Stimulated activated CD8-positive, alpha-beta memory T cell treated with anti-CD3 and anti-CD28 coated beads, Interleukin-12 subunit alpha, Interleukin-12 subunit beta, amount 100 ng/mL, for 1 hour (primary cell): ENCODE measurements at places on chromosomes 12 and 14.

GRCh38 chr14:54629183-54629582 is 62.3 kb downstream of the SAMD4A start:
- DNase-seq: no peak

GRCh38 chr14:22113401-22113800 is 439.8 kb upstream of the OR4E1 start:
- no peak for DNase-seq

DNA sequence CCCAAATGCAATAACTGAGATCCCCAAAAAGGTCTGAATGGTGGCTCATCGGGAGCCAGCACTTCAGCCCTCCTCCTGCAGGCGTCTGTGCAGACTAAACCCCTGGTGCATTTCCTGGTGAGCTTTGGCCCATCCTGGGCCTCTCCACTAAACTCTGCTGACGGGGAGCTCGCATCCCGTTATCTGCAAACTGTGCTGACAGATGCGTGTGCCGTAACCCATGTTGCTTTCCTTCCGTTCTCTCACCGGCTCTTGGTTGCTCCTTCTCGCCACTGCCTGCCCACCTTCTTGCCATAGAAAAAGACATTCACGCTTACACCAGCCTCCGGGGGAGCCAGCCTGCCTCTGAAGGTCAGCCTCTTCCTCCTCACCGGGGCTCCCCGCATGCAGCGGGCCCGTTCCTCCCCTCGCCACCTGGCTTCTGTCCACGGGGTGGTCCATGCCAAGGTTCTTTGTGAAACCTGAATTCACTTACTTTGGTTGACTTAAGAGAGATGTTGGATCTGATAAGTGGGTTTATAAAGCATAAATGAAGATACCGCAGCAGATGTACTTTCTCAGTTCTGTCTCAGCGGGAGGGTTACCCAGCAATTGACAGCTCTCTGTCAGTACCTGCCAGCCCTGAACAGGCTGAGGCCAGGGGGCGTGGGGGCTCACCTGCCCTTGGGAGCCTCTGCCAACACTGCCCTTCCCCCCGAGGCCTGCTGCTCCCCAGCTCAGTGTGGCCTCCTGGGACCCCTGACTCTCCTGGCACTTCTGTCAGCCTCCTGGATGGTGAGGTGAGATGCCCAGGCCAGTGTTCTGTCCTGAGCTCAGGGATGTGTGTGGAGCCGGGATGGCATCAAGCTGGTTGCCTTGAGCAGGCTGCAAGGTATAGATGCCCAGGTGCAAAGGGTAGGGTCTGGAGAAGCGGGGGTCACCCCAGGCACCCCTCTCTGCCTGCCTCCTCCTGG is 14.2 kb downstream of the ZFYVE21 start:
- no peak for DNase-seq

- no peak for DNase-seq
These were observed at the start of gene NUAK1 for GRCh38 chr12:106138633-106139421. NUAK1 (minus strand) TSS chr12:106138954; CDS start chr12:106138653, 301 bp downstream.

- no peak for DNase-seq
These were observed 248.8 kb downstream of the KCNH5 start for GRCh38 chr14:62796431-62796830.

- no peak for DNase-seq
These were observed 10.5 kb downstream of the ZBTB1 start for GRCh38 chr14:64515053-64515452.

GRCh38 chr12:44247588-44247987 is 411.7 kb downstream of the TMEM117 start:
- no peak for DNase-seq

DNA sequence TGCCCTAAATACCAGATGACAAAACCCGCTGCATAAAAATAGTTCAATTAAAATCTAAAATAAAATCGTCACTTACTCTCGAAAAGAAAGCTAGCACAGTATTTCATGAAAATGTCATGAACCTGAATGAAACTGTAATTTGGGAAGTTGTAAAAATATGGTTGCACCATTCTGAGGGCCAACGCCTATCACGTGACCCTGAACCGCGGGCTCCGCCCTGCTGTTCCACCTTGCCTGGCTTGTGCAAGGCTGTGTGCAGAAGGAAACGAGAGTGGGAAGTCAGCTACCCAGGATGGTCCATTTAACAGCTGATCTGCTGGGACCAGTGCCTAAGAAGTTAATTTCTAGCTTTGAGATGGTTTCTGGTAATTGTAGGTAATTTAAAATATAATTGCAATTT is 91.7 kb upstream of the BMP4 start:
- DNase-seq: no peak

GRCh38 chr12:104667139-104667538 is 210.4 kb downstream of the CHST11 start:
- no peak for DNase-seq

DNA sequence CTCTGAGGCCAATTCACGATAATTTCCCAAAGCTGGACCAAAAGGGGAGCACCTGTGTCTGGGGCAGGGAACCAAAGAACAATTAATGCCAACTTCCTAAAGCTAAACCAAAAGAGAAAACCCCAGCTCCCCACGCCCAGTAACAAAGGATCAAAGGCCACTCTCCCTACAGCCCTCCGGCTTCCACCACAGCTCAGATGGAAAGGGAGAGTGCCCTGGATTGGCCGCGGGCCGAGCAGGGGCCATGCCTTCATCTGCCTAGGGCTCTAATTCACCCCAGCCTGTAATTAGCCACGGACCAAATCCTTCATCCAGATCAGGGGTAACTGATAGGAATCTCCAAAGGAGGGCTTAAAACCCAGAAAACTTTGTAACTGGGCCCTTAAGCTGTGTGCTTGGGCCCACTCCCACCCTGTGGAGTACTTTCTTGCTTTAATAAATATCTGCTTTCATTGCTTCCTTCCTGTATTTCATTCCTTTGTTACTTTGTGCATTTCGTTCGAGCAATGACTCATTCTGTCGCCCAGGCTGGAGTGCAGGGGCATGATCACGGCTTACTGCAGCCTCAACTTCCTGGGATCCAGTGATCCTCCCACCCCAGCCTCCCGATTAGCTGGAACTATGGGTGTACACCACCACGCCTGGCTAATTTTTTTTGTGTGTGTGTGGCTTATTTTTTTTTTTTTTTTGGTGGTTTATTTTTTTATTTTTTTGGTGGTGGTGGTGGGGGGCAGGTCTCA is 65.5 kb upstream of the PPP4R3A start:
- no peak for DNase-seq

DNA sequence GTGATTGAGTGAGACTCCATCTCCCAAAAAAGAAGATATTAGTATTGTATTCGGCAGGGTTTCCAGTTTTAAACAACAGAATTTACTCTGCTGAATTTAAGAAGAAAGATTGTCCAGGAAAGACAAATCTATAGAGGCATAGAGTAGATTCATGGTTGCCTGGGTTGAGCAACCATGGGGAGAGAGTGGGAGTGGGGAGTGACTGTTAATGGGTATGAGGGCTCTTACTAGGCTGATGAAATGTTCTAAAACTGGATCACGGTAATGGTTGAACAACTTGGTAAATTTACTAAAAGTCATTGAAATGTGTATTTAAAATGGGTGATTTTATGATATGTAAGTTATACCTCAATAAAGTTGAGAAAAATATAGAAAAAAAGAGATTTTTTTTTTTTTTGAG is 13.9 kb upstream of the C12orf76 start:
- DNase-seq: no peak

GRCh38 chr14:44135972-44136371 is 371.1 kb downstream of the FSCB start:
- DNase-seq: no peak

DNA sequence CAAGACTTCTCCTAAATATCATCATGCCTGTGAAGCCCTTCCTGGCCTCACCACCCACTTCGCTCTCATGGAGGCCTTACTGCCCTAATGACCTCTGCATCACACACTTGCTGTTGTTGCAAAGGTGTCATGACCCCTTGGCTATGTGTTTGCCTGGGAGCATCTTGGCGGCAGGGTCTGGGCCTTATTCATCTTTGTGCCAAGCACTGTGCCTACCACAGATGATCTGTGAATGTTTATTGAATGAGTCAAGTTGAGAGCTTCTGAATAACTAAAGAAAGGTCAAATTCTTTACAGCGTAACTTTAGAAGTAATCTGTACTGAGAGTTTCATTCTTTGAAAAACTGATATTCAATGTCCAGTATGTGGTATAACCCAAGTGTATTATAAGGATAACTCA is 113.3 kb downstream of the TTC8 start:
- DNase-seq: no peak

DNA sequence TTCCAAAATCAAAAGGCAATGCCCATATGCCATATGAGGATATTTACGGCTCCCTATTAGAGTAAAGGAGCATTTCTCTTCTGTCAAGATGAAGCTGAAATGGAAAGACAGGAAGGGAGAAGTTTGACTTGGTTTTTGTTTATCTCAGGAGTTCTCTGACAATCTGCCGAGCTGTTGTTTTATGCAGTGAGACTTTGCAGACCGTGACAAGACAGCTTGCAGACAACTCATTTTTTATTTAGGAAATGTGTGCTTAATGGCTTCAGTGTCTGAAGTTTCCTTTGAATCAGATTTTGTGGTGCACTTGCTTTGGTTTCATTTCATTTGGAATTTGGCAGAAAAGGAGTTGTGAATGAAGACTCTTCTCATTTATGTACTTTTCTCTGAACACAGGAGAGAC is 145.4 kb downstream of the C12orf50 start:
- DNase-seq: no peak

- DNase-seq: no peak
These were observed 18.7 kb downstream of the CKAP4 start for GRCh38 chr12:106229036-106229591.

- DNase-seq: no peak
These were observed 257.0 kb upstream of the MGAT4C start for GRCh38 chr12:86513226-86513625.

GRCh38 chr12:101414533-101415119 is 7.1 kb upstream of the ARL1 start:
- DNase-seq: no peak

- DNase-seq: no peak
These were observed 282.4 kb downstream of the ZFP36L1 start for GRCh38 chr14:68510201-68511128.

- no peak for DNase-seq
These were observed 164.3 kb upstream of the BCL2L14 start for GRCh38 chr12:11906286-11906935.

- DNase-seq: no peak
These were observed 135.5 kb downstream of the PAWR start for GRCh38 chr12:79555028-79555925.

DNA sequence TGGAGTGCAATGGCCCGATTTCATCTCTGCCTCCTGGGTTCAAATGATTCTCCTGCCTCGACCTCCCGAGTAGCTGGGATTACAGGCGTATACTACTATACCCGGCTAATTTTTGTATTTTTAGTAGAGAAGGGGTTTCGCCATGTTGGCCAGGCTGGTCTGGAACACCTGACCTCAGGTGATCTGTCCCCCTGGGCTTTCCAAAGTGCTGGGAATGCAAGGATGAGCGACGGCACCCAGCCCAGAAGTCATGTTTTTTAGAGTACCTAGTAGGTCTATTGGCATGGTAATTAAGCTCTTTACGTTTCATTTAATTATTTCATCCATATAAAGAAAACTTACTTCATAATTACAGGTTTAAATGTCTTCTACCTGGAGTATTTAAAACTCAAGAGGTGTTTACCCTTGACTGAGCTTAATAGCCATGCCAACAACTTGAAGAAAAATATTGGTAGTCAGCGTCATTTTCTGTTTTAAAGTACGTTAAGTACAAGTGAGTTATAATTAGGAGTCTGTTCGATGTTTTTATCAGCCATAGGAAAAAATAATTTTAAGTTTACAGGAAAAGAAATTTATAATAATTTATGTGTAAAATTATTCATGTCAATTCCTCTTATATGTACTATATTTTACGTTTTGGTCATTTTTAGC is 4.0 kb downstream of the TMPO start:
- DNase-seq: no peak

DNA sequence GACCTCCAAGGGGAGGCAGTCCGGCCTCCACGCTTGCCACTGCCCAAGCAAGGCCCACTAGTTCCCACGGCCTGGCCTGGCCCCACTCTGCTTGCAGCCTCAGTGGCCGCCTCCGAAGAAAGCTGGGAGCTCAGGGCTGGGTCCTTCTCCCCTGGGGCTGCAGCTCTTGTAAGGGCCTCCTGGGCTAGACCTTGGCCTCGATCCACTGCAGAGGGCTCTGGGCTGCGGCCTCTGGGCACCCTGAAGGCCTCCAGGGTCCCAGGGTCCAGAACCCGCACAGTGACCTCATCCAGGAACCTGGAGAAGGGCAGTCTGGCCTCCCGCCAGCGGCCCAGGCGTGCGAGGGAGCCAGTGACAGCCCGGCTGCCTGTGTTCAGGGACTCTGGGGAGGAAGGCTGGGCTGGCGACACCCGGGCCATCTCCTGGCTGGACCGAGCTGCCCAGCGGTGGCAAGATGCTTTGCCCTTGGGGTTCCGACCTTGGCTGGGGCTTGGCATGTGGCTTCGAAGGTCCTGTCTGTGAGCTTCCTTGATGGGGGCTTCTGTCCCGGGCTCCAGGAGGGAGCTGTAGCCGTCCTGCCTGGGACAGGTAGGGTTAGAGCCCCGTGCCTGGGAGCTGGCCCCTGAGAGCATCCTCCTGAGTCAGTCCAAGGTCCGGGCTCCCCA is 9.8 kb downstream of the BEGAIN start:
- no peak for DNase-seq

- DNase-seq: no peak
These were observed 8.7 kb downstream of the DRAM1 start for GRCh38 chr12:101885912-101886561.

DNA sequence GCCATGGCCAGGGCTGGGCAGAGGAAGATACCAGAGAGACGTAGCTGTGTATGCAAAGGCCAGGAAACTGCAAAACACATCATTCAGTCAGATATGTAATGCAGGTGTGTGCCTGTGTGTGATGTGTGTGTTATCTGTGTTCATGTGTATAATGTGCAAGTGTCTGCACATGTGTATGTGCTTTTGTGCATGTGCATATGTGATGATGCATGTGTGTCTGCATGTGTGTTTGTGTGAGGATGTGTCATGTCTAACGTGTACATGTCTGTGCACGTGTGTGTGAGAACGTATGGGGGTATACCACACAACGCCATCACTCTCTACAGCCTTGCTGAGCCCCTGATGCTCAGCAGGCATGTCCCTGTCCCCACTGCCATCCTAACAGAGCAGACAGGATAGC is 9.7 kb downstream of the DIO3 start:
- DNase-seq: no peak

DNA sequence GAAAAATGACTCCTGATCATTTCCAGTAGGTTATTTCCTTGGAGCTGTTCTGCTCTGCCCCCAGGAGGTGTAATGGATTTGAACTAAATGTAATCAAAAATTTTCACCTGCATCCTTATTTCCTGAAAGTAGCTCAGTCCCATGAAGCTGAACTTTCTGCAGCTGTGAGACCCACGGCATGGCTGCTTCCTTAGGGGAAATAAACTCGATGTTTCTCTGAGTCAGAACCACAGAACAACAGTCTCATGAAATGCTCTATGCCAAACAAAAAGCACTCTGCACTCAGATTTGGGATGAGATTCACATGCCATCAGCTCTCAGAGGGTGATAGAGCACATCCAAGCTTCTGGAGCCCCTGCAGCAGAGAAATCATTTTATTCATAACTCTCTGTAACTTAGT is 224.1 kb upstream of the PLEKHG7 start:
- DNase-seq: no peak

DNA sequence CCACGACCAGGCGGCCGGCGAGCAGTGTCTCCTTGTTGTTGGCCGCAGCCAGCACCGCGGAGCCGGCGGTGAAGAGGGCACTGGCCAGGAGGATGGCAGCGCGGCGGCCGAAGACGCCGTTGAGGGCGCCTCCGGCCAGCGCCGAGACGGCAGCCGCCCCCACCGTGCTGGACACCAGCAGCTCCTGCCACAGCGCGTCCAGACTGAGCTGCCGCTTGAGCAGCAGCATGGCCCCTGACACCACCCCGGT is 691 bp downstream of the SLC2A13 start:
- no peak for DNase-seq
